ENCODE measurements at places on chromosomes 1 and 21.

- no peak for DNase-seq
Observed at GRCh38 chr1:191888996-191889622, 269.2 kb upstream of the RGS18 start.

DNA sequence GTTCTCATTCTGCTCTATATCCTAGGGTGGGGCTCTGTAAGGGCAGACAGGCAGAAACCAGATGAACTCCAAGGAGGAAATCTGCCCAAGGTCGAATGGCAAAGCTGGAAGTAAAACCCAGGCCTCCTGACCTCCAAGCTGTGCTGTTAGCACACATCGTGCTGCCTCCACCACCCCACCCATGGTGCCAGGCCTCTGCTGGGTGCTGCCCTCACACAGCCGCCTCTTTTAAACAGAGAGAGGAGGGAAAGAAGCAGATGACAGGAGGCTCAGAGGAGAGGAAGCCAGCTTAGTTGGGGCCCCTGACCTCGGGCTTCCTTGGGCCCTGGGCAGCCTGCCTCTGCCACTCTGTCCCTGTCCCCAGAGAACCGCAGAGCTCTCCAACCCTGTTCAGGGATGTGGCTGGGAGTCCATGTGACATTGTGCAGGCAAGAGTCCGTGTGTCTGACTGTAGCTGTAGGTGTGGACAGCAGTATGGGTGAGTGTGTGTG is 1.1 kb downstream of the SYNC start:
- DNase-seq = no peak

GRCh38 chr1:7460807-7461206 is 310.3 kb upstream of the VAMP3 start:
- DNase-seq = no peak

DNA sequence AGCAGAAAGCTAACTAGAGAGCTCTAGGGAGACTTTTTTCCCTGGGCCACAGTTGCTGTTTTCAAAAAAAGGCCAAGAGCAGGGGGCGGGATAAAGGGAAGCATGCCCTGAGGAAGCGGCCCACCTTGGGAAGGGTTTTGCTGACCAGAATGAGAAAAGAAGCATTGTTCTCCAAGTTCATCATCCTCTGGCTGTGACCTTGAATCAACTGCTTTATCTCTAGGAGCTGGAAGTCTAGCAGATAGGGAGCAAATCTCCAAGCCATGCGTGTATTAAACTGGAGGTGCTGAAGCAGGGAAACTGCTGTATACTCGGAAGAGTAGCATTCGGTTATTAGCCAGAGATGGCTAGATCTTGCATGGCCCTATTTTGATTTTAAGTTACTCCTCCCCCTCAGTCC is 64.8 kb downstream of the ATP2B4 start:
- no peak for DNase-seq

GRCh38 chr1:240399381-240399780 is 212.6 kb downstream of the GREM2 start:
- DNase-seq = no peak

DNA sequence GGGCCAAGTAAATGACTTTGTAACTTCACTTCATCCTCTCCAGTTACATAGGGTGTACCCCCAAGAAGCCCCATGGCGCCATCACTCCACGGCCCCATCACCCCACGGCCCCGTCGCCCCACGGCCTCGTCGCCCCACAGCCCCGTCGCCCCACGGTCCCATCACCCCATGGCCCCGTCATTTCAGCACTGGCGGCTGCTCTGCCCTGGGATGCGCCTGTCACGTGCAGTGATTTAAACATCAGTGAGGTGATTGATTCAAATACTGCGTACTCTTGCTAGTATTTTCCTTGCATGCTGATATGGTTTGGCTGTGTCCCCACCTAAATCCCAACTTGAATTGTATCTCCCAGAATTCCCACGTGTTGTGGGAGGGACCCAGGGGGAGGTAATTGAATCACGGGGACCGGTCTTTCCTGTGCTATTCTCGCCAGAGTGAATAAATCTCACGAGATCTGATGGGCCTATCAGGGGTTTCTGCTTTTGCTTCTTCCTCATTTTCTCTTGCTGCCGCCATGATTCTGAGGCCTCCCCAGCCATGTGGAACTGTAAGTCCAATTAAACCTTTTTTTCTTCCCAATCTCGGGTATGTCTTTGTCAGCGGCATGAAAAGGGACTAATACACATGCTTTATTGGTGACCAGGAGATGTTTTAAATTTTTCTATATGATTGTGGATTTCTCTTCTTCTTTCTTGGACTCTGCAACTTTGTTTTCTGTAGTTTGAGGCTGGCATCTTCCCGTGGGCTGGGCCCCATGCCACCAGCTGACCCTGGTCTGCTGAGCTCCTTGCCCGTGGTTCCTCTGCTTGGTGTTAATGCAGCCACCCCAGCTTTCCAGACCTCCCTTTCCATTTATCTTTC is 50.1 kb upstream of the PCBP3 start:
- no peak for DNase-seq

Measured in stimulated activated CD4-positive, alpha-beta T cell treated with anti-CD3 and anti-CD28 coated beads, Interleukin-4, amount 100 ng/mL, for 48 hours (primary cell).